ENCODE measurements at places on chromosomes 6 and 20.

GRCh38 chr6:37565267-37566110, 65.8 kb upstream of the CCDC167 start:
- DNase-seq = no peak

DNA sequence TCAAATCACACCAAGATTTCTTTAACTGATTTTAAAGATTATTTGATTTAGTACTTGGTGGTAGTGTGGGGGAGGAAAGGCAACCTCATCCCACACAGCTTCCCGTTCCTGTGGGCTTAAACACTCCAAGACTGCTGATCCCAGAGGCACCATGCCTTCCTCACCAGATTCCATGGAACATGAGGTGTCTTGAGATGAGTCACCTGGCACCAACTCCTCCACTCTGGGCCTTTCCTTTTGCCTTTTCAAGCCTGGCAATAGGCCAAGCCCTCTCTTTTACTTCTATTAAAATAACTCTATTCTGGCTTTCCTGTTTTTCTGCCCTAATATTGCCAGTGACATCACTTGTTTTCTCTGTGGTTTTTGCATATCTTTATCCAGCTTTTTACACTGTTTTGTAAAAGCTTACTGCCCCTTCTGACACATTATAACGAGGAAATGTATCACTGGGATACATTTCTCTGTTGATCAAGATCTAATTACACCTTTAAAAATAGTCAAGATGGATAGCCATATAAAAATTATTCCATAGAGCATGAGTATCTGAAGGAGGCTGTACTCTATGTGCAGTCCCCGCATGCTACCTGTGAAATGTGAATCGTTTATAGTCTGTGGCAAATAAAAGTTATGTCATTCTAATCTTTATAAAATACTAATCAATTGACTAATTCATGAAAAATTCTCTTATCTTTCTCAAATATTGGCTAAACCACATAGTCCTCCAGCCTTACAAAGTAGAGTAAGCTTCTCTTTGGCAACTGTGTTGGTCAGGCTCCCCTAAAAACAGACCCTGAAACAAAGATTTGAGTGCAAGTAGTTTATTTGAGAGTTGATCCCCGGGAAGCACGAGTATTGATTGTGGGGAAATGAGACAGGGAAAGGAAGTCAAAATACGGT, 257.8 kb upstream of the KCNQ5 start:
- DNase-seq = no peak

GRCh38 chr6:163380216-163380615, 34.3 kb upstream of the QKI start:
- no peak for DNase-seq

DNA sequence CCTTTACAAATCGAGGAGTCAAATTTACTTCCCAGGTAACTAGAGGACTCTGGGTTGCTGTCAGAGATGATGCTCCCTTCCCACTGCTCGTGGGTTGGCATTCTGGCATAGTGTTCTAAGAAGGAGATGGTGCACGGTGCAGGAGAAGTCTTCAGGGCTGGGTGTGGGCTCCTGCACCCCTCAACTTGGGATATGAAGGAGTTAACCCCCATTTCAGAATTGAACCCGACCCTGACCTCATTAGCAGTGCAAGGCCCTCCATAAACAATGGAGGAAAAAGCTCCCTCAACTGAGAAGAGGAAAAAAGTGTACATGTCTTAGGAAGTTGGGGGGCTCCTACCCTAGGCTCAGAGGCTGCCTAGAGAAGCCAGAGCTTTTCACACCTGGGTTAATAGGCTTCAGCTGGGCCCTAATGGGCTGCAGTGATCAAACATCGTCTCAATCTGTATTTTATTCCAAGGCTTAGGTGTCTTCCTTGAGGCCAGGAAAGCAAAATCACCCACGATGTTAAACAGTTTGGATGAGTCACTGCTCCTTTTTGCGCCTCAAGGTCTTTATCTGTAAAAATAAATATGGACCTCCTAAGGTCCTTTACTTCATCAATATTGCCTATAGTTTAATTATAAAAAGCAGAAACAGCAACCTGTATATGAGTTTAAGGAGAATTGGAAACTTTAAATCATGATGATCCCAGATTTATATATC, 29.4 kb downstream of the TFAP2B start:
- DNase-seq = no peak

DNA sequence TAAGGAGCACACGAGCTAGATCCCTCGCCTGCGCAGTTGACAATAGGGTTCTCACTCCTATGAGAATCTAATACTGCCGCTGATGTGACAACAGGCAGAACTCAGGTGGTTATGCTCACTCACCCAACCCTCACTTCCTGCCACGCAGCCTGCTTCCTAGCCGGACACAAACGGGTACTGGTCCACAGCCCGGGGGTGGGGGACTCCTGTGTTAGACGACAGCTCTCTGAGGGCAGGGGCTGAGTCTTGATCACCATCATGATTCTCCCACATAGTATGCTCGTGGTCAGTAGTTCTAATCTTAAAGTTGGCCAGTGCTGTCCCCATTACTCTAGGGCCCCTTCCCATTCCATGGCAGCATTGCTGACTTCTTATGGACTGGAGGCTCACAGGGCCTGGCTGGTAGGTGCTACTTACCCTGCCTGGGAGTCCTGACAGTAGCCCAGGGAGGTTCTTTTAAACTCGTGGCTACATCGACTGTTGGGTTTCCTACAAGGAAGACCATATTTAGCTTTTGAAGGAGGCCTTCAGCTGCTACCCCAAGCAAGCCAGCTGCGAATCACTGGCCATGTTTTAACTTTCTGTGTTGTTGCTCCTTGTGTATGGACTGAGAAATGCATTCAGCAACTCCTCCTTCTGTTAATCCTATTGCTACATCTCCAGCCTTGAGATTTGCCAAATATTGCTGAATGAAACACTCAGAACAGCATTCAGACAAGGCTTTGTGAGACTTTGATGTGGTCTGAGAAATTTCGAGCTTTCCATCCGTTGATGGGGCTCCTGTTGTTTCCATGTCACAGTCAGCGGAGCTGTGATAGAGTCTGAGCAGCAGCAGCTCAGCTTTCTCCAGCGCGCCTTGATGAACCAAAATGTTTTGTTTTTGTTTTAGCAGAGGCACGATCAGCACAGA, 300.3 kb downstream of the NRN1 start:
- no peak for DNase-seq

- DNase-seq = no peak
Measured at GRCh38 chr6:94859924-94860323, 717.4 kb upstream of the MANEA start.

DNA sequence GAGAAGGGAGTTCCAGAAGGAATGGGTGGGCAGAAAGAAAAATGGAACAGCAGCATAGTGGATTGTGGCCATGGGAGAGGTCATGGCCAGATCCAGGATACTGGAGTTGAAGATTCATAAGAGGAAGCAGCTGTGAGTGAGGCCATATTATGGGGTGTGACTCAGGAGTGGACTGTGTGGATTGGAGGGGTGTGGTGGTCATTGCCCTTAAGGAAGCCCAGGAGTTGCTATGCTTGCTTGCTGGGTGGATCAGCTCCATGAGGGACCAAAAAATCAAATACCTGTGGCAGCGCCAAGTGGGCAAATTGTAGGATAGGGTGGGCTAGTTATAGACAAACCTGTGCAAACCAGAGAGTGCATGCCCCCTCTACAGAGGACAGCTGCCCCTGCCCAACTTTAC, 18.3 kb downstream of the LRRC1 start:
- DNase-seq = no peak

GRCh38 chr20:11992426-11992825, 74.7 kb downstream of the BTBD3 start:
- no peak for DNase-seq

- no peak for DNase-seq
Measured at GRCh38 chr6:137339929-137340559, 120.9 kb upstream of the IFNGR1 start.

- DNase-seq = no peak
Measured at GRCh38 chr6:68653074-68653705, 18.1 kb downstream of the ADGRB3 start.

GRCh38 chr6:23688650-23689049, 437.4 kb upstream of the NRSN1 start:
- DNase-seq = no peak

DNA sequence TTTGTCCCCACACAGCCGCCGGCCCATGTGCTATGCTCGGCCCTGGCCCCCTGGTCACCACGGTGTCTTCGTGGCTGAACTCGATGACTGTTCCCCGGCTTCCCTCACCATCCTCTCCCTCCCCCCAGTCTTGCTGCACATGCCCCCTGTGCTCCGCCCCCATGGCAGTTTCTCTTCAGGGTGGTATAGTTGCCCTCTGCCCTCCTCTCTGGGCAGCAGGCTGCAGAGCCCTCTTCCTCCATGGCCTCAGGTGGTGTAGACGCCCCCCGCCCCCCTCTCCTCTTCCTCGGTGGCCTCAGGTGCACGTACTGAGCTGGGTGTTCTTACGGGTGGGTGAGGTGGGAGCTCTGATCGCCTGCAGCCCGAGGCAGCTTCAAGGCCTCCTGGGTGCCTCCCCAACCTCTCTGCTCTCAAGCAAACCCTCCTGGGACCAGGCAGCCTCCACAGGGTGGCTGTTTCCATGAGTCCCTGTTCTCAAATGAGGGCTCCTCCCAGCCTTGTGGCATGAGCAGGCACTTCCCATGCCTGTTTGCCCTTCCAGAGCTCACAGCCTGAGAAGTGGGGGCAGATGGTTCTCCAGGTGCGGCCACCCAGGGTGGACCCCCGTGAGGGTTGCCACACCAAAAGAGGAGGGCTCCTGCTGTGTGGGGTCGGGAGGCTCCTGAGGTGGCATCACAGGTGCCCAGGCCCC, 24.8 kb downstream of the COL20A1 start:
- no peak for DNase-seq

- DNase-seq = no peak
Measured at GRCh38 chr20:1187605-1188171, 2.9 kb upstream of the TMEM74B start.

DNA sequence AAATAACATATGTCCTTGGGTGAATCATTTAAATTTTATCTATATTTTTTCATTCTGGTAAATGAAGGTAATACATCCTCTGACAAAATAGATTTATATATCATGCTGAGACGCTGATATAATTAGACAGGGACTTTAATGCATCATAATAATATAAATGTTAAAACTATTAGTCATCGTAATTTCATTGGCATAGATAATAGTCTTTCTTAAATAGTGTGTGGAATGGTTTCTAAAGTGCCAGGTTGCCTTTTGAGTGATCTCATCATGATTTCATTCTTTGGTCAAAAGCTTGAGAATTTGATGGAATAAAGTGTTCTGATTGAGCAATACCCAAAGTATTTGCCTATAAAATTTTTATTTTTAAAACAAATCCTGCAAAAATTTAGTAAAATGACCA, 43.2 kb upstream of the BMP5 start:
- DNase-seq = no peak

GRCh38 chr6:56851541-56852259, 103.2 kb upstream of the BEND6 start:
- no peak for DNase-seq

GRCh38 chr6:20909621-20910020, 375.4 kb downstream of the CDKAL1 start:
- DNase-seq = no peak

DNA sequence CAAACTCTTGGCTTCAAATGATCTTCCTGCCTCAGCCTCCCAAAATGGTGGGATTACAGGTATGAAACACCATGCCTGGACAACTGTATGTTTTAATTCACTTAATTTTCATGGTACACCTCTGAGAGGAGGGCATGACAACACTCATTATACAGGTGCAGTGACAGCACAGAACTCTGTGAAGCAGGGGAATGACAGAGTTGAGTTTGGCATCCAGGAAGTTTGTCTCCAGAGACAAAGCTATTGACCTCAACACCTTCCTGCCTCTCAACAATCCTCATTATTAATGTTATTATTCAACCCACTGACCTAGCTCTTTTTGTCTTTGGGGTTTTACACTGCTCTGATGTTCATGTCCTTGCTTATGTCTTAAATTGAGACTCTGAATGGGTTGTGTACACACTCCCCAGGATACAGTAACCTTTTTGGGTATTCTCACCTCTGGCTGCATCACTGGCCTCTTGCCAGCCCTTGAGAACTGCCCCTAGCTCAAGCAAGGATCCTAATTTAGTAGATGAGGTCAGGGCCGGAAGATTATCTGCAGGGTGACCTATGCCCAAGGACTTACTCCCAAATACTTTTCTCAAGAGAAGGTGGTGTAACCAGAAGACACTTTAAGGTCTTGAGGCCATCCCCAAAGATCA, 13.0 kb upstream of the IER3 start:
- no peak for DNase-seq

GRCh38 chr20:16096756-16097326, 476.4 kb downstream of the KIF16B start:
- DNase-seq = no peak

DNA sequence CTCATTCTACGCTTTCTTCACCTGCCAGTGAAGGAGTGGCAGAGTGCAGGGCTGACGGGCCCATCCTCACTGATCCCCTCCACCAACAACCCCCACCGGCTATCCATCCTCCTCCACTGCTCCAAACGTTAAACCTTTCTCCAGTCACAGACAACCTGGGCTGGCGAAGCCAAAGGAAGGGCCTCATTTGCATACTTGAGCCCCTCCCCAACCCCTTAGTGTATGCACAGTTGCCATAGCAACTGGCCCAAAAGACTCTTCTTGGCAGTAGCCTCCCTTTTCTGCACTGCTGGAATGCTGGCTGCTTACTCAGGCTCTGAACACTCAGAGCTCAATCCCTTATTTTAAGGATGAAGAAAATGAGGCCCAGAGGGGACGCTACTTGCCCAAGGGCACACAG, 130.3 kb downstream of the GRM4 start:
- DNase-seq = no peak

DNA sequence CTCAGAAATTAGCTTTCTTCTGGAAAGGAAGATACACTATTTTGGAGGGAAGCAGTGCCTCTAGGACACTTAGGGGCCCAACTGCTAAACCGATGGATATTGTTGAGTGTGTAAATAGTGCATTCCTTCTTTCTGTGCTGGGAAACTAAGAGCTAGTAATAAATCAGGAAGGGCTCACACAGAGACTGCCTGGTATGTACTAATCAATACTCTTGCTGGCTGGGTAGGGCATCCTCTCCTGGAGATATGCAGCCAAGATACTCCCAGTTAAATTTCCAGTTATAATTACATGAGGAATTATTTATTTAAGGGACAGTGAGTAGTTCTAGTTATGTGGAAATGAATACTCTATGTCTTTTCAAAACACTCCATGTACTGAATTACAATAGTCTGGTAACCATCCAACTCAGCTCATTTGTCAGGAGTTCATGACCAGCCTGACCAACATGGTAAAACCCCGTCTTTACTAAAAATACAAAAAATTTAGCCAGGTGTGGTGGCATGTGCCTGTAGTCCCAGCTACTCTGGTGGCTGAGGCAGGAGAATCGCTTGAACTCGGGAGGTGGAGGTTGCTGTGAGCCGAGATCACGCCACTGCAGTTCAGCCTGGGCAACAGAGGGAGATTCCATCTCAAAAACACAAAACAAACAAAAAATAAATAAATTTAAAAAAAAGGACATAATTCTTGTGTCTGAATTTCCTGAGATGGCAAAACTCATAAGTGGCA, 100.0 kb downstream of the OR2B2 start:
- no peak for DNase-seq

GRCh38 chr6:151493161-151493803, 535 bp upstream of the CCDC170 start:
- no peak for DNase-seq

GRCh38 chr6:13355999-13356785, 27.9 kb upstream of the TBC1D7 start:
- DNase-seq = no peak
